ENCODE measurements at places on chromosomes 5 and 9.

DNA sequence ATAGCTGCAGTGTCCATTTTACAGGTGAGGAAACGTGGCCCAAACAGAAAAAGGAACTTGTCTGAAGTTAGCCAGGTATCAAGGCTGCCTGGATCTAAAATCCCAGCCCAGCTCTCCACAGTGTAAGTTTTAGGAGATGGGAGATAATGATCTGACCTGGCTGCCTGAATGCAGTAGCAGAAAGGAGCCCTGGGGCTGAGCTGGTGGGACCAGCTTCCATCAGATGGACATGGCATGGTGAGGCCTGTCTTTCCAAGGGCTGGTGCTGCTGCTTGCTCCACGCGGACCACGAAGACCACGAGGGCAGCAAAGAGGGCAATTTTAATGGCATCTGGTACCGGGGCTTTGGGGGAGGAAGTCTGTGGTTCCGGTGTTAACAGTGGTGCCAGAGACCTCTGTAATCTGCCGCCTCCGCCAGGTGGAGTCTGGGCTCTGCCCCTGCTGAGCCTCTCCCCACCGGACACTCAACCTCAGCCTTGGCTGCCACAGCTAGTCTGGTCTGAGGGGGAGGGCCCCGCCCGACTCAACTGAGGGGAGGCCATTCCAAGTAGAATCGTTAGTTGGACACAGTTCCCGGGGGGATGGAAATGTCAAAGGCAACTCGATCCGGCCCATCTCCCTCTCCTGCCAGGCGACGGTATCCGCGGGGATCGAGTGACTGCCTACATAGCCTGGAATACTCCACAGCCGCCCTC is 650 bp downstream of the MYORG start:
- DNase-seq, result no peak

DNA sequence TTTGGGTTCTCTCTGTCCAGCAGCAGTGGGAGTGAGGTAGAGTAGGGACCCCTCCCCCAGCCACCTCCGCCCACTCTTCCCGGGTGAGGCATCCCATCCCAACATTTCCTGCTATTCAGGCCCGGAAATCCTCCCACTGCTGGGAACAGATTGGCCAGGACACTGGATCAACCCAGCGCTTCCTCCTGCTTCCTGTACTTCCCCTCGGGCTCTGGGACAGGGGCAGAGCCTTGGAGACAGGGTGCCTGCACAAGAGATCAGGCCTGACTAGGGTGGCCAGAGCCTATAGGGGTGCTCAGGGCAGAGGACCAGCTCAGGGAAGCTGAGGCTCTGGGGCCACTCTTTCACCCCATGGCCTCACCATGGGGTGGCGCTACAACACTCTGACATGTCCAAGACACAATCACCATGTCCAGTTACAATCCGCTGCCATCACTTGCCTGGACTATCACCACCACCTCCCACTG is 14.5 kb downstream of the SH2D3C start:
- DNase-seq, result no peak

GRCh38 chr5:105392122-105392709 is 1829.6 kb upstream of the NUDT12 start:
- no peak for DNase-seq

- DNase-seq, result no peak
These were observed 20.3 kb upstream of the OLFM1 start for GRCh38 chr9:135067096-135067710.

DNA sequence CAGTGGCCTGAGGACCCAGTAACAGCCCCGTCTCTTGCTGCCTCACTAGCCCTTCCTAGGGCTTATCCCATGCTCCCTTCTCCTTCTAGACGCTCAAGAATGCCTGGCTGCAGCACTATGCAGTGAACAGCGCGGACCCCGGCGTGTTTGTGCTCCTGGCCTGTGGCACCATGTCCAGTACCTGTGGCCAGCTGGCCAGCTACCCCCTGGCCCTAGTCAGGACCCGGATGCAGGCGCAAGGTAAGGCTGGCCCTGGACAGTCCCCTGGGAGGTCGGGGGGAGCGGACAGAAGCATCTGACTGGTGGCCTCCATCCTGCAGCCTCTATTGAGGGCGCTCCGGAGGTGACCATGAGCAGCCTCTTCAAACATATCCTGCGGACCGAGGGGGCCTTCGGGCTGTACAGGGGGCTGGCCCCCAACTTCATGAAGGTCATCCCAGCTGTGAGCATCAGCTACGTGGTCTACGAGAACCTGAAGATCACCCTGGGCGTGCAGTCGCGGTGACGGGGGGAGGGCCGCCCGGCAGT is 20.5 kb downstream of the PTGES2 start:
- no peak for DNase-seq

DNA sequence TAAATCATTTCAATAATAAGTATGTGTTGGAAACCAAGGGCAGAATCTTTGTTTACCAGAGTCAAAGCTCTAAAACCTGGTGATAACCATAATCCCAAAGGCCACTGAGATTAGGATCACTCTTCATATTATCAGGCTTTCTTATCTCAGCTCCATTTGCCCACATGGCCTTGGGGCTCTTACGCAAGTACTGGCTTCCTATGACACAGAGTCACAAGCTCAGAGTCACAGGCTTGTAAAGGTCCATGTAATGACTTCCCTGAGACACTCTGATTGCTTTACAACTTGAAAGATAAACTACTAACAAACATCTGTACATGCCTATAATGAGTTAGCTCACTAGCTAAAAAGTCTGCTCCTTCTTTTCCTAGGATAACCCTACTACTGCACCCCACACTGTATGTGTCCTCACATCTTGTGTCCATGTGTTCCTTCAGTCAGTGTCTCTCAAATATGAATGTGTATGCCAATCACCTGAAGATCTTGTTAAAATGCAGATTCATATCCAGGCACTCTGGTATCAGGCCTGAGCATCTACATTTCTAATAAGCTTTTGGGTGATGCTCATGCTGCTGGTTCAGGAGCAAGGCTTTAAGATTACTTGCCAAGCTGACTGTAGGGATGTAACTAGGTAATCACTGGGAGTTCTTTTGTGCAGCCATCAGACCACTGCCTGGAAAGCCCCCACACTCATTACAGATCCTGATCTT is 28.4 kb downstream of the SEMA6A start:
- DNase-seq, result no peak

DNA sequence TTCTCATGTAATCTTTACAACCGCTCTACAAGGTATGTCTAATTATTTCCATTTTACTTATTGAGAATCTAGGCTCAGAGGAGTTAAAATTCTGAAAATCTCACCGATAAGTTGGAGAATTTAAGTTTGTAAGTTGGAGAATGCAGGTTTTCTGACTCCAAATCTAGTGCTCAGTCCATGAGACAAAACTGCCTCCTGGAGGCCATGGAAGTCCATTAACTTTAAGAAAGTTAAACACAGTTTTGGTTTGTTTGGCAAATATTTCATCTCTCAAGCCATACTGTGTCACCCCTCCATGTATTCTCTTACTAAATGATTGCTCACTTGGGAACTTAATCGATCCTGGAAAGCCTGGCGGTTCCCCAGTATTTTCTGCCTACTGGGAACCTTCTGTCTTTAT is 52.6 kb downstream of the INIP start:
- DNase-seq, result no peak

DNA sequence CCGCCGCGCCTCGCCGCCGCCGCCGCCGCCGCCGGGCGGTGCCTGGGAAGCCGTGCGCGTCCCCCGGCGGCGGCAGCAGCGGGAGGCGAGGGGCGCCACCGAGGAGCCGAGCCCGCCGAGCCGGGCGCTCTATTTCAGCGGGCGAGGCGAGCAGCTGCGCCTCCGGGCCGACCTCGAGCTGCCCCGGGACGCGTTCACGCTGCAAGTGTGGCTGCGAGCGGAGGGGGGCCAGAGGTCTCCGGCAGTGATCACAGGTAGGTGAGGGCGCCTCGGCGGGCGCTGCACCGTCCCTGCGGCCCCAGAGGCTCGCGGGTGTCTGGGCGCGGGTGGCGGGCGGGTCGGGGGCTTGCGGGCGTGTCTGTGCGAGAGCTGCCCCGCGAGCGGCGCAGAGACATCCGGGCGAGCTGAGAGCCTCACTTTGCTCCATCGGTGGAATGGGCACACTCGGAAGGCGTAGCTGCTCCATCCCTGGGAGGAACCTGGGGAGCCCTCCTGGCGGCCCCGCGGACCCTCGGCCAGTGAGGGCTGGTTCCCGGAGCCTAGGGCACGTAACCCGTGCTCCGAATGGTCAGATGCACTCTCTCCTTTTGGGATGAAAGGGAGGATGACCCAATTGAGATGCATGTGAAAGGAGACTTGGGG is 864 bp downstream of the PAPPA start:
- DNase-seq, result no peak

DNA sequence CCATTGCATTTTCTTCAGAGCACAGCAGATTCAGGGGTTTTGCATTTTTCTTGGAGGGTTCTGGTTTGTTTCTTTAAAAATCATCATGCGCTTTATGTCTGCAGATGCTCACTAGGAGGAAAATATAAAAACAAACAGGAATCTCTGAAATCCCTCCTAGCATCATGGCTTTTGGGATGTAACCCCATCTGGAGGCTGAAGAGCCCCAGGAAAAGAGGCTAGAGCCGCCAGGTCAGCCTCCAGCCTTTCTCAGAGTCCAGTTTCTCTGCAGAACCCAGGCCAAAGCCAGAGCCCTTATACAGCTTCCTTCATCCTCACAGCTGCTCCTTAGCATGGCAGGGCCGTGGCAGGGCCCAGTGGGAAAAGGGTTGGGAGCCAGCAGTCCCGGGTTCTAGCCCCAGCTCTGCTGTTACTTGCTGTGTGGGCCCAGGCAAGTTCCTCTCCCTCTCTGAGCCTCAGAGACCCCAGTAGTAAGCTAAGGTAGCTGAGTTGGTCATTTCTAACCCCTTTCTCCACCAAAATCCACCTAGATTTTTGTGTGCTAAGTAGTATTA is 62.1 kb downstream of the PAX5 start:
- DNase-seq, result no peak

GRCh38 chr5:141840826-141841360 is 37.3 kb downstream of the PCDH1 start:
- DNase-seq, result no peak

DNA sequence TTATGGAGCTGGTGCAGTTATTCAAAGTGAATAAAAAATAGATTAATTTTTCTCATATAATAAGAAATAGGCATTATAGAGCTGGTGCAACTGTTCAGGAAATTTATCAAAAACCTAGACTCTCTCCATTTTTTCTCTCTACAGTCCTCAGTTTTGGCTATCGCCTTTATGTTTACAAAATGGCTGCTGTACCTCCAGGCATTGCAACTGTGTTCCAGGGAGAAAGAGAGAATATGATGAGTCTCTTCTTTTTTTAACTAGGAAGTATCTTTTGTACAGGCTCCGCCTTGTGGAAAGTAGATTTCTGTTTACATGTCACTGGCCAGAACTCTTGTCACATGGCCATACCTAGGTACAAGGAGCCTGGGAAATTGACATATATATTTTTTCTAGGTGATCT is 3.1 kb upstream of the TGFBR1 start:
- no peak for DNase-seq

Measured in Panc1 (cell line).